ENCODE measurements at places on chromosomes 6 and 20. TPM values are rescaled to one million over a fixed set of nuclear protein-coding genes. Genes with fewer than 3 reads are reported as not detected.

DNA sequence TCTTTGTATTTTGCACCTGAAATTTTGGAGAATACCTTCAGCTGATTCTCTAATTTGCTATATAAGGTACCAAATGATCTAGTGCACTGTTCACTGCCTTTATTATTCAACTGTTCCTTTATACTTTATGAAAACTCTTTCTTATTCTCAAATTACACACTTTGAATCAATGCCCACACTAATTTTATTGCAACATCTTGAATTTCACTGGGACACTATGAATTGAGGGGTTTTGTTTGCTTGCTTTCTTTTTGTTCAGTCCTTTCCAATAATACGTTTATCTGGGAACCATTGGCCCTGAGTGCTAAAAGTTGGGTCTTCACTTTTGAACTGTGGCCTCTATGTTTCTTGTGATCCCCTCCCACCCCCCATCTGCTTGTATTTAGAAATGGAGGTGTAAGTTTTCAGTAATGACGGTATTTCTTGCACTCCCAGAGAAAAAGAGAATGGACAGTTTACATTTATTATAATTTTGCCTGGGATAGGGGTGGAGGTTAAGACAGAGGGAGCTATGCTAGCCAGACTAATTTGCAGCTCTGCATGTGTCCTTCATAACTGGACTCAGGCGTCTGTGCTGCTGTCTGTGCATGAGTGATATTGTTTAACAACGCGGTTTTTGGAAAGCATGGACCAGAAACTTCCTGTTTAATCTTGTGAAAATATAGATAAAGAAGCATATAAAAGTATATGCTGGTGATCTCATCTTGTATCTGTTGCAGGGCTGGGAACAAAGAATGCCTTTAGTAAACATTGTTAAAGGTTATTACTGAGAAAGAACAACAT is 98.1 kb downstream of the DNAH8 start:
- DNase-seq: no peak

DNA sequence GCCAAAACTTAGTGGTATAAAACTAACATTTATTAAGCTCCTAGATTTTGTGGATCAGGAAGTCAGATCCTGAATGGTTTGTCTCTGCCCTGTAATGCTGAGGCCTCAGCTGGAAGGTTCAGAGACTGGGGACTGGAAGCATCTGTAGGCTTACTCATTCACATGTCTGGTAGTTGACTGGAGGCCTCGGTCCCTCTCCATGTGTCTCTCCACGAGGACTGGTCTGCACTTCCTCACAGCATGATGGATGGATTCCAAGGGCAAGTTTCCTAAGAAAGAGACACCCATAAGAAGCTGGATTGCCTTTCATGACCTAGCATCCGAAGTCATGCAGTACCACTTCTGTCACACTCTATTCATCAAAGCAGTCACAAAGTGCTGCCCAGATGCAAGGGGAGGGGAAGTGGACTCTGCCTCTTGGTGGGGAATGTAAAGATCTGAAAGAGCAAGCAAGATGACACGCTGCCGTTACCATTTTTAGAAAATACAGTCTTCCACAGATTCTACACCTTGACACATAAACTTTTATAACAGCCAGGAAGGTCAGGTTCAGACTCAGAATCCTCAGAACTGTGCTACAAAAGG is 17.2 kb upstream of the MDGA1 start:
- DNase-seq: no peak

- DNase-seq: no peak
Measured at GRCh38 chr6:38169977-38170526, 350.5 kb downstream of the ZFAND3 start.

DNA sequence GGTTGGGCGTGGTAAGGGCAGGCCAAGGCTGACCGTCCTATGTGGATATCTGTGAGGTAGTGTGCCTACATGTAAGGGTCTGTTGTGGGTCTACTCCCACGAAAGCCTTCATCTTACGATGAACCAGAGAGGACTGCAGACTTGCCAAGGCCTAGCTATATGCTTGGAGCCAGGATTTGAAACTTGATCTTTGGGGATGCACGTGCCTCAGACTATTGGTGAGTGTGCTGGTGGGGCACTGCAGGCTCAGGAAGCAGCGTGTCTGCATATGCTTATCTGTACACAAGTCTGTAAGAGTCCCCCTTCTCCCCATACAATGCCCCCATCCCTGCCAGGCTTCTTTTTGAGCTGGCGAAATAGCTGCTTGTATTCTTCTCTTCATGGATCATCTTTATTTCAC is 17.9 kb downstream of the PLCG1 start:
- DNase-seq: no peak

DNA sequence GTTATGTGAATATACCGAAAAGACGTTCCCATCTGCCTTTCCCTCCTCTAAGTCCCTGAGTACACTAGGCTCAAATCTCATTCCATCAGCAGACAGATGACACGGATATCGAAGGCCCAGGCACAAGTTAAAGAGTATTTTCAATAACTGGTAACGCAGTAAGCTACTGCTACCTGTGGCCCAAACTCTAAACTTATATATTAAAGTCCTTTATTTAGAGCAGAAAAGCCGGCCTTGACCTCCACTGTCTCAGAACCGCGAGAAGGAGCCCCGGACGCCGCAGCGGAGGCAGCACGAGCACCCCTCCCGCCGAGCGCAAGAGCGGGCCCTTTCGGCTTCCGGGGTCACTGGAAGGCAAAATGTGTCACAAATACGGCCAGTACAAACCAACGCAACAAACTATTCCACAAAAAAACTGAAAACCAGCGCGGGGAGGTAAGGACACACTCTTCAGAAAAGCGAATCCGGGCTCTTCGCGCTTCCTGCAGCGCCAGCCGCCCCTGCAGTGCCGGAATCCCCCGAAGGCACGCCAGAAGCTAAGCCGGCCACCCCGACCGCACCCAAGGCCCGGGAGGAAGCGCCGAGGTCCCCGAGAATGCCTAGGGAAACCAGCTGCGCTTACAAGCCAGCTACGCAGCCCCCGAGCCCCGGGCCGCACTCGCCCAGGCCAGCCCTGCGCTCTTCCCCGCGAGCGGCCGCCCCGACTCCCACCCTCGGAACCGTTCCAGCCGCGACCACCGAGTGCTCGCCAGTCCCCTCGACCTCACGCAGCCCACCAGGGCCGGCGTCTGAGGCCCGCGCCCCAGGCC is 681 bp downstream of the DIDO1 start:
- DNase-seq: no peak

DNA sequence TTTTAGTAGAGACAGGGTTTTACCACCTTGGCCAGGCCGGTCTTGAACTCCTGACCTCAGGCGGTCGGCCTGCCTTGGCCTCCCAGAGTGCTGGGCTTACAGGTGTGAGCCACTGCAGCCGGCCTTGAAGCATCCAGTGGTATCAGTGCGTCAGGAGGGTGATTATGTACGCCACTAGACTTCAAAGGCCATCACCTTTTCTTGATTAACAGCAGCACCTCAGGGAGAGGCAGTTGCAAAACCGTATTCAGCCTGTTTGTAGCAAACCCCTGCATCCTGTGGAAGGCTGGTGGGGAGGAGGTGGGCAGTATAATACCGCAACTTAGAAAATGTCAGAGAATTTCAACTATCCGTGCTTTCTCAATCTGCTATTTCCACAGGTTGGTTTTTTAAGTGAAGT is 27.3 kb upstream of the SHLD1 start:
- DNase-seq: no peak

- no peak for DNase-seq
Measured at GRCh38 chr20:5910186-5910585, 40.1 kb downstream of the TRMT6 start.

DNA sequence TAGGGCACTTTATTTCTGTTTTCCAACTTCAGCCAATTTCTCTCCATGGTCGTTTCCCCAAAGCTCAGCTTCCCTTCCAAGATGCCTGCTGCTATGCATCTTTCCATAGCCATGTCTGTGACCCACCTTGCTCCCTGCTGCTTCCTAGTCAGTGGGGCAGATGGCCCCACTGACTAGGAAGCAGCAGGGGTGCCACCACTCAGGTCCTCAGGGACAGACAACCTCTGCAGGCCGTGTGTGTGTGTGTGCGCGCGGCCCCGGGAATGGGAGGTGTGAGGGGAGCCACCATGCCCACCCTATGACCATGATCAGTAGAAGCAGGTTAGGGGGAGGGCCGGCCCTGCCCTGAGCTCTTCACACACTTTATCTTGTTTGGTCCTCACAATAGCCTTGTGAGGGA is 2.7 kb upstream of the IP6K3 start:
- no peak for DNase-seq

DNA sequence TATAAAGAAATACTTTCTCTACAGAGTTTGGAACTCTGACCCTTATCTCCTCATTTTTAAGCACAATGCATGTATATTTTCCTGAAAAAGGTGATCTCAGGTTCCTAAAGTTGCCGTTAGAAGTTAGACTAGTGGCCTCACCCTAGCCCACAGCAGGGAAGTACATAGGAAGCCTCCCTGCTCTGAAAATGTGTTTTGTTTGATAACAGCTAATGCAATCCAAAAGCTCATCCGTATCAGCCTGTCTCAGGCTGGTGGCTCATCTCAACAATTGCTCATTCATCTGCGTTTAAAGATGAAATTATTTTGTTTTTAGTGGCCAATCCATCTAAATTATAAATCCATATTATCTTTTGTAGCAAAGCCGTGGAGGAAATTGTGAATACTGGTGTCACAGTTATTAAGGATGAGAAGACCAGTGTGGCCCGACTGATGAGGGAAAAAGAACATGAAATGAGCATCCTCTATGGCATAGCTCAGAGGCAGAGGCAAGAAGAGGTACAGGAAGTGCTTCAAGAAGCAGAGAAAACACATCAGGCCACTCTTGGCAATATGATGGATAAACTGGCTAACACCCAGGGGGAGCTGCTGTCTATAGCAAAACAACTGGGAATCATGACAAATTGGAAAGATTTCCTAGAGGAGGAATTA is 20.1 kb downstream of the C6orf163 start:
- no peak for DNase-seq

GRCh38 chr6:37456126-37456525 is 23.1 kb downstream of the CMTR1 start:
- no peak for DNase-seq

DNA sequence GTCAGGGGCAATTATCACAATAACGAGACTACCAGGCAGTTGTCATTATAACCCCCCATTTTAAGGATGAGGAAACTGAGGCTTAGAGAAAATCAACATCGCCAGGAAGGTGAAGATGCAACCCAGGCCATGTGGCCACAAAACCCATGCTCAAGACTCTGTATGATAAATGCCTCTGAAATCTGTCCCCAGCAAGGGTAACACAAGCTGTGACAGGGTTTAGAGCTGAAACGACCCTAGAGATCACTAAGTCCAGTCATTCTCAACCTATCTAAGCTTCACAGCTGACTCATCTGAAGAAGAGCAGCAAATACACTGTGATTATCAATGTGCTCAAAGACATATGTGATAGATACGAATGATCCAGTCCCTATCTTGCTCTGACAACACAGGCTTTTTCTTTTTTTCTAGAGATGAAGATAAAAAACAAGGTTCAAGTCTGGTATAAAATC is 47.0 kb downstream of the ARHGAP18 start:
- DNase-seq: no peak

DNA sequence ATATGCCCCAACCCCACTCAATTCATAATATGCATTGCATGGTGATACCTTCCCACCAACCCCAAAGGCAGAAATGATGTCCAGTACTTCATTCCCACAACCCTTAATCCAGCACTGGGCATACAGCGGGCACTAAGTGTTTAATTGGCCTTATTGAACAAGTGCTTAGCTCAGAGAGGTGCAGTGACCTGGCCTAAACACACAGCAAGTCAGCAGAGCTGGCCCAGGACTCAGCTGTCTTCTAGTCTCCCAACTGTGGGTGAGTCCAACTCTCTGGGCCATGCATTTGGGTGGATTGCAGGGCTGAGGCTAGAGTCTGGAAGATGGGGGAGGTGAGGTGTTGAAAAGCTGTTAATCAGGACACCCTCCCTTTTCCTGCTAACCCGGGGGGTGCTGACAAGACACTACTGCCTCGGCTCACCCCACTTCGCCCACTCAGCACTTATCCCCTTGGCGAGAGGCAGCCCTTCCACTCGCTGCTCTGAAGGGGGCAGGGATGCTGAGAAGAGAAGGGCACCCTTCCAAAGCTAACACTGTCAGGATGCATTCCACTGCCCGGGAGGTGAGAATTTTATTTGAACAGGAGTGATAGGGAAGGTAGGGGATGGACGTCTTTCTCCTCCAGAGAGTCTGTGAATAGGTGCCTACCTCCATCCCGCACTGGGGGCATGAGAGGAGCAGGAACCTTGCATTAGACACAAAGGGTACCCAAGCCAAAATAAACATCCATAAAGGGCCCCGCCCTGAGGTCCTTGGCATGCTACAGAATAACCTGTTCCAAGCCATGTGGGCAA is 14.2 kb downstream of the KCNK5 start:
- peak; percentile 67 for DNase-seq

- DNase-seq: no peak
Measured at GRCh38 chr20:33636776-33637175, 25.4 kb upstream of the C20orf144 start.

- DNase-seq: no peak
Measured at GRCh38 chr6:56570413-56571359, 72.0 kb downstream of the DST start.

GRCh38 chr20:9400171-9401025 is 114.0 kb upstream of the LAMP5 start:
- DNase-seq: no peak

DNA sequence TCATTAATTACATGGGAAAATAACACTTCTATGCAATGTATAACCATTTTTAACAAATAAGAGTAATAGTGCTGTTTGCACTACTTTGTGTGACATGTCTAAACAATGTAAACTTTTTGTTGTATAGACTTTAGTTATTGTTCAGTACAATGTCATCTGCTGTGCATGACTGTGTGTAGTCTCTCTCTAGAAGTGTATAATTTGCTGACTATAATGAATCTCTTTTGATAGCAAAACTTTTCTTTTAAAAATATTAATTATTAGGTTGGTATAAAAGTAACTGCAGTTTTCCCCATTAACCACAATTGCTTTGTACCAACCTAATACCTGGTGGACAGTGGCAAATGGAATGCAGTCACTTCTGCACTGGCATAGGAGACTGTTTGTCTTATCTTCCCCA is 124.2 kb upstream of the SGK1 start:
- DNase-seq: no peak

BMP2 gene
- 6.0 TPM for total RNA-seq

SPTLC3 gene
- total RNA-seq: 4.4 TPM

TBX18 gene
- 0.84 TPM for total RNA-seq

PHACTR3 gene
- total RNA-seq: not detected

PAK5 gene
- total RNA-seq: 1.0 TPM

ACSS1 gene
- 34.5 TPM for total RNA-seq

RAET1G gene
- total RNA-seq: not detected

Measured in pancreas (tissue), 10 donors.